Aorta (tissue), 5 donors: ENCODE measurements at places on chromosomes 7 and 10. TPM values are rescaled to one million over a fixed set of nuclear protein-coding genes. Genes with fewer than 3 reads are reported as not detected.

GRCh38 chr10:72295330-72295910, 21.7 kb downstream of the DDIT4 start:
- no peak for DNase-seq

DNA sequence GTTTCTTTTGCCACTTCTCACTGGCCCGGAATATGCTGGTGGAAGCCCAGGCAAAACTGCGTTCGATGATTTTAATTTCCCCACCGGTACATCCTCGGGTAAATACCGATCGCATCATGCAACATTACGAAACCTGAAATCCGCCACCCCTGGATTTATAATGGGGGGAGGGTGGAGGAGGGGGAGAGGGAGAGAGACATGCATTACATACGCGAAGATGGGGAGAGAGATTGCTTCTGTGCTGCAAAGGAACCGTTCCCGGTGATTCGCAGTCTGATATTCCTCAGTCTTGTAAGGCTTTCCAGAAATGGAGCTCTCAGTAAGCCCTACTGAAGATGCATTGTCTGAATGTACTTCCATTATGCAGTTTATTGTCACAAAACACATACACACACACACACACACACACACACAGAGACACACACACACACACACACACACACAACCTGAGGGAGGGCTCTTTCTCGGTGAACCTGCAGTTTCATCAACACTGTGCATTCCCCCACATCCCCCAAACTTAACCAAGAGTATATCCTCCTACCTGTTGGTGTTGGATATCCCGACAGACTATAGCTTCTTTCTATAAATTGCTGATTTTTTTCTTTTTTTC, 741 bp downstream of the GPR85 start:
- DNase-seq, result no peak

DNA sequence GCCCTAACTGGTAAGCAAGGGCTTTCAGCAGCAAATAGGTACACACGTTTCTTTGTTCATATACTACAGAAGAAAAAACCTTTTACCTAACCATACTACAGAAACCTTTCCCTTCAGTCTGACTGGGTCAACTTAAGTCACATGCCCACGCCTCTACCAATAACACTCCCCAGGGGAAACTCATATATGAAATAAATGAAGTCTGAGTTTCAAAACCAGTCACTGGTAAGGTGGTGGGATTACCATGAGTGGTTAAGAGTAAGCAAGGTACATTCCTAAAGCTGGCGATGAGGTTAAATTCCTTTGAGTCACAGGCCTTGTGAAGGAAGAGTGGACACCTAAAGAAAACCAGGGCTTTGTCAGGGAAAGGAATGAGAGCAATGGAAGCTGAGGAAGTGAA, 21.4 kb upstream of the KIF20B start:
- no peak for DNase-seq

DNA sequence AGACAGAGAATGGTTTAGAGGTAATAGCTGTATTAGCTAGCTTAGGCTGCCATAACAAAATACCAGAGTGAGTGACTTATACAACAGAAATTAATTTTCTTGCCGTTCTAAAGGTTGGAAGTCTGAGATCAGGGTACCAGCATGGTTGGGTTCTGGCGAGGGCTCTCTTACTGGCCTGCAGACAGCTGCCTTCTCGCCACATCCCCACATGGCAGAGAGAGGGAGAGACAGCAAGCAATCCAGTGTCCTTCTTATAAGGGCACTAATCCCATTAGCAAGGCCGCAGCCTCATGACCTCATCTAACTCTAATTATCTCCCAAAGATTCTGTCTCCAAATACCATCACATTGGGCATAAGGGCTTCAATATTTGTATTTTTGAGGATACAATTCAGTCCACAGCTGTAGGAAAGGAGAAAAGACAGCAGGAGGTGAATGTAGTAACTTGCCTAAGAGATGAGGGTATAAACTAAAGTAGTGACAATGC, 3.6 kb upstream of the STAM start:
- no peak for DNase-seq

Gene EFCAB10
- total RNA-seq, result not detected

DNA sequence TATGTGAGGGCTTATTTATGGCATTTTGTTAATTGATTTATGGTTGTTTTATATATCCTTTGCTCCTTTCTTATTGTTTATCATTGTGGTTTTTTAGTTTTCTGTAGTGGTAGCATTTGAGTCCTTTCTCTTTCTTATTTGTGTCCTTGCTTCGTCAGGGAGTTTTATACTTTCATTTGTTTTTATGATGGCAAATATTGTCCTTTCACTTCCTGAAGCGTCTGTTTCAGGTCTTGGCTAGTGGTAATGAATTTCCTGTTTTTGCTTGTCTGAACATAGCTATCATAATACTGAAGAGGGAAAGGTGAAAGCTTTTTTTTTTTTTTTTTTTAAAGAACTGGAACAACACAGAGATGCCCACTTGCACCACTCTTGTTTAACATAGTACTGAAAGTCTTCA, 228.2 kb downstream of the ATRNL1 start:
- no peak for DNase-seq

GRCh38 chr7:135709508-135709907, 18.5 kb downstream of the SLC13A4 start:
- no peak for DNase-seq

Gene SPDYE5
- total RNA-seq, result not detected

GRCh38 chr7:131720703-131721102, 164.3 kb upstream of the PODXL start:
- DNase-seq, result no peak

DNA sequence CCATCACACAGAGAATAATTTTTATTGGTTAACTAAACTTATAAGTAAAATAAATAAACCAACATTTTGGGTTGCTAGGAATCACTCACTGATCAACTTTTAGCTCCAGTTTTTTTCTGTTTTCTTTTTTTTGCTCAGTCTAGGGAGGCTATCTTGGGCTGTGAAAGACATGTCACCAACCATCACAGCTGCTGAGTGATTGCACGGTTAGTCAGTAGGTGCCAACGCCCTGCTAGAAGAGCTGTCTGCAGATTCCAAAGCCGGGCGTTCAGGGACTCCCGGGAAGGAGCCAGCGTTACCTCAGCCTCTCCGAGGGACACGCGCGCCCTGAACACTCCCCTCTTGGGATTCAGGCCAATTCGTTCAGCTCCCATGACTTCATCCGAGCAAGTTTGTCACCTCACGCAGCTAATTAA, 604 bp upstream of the STAM start:
- DNase-seq, result peak; percentile 86

- no peak for DNase-seq
These were observed 639.7 kb downstream of the AUTS2 start for GRCh38 chr7:70237831-70238575.

Gene EIF3B
- total RNA-seq, result 95.2 TPM

Gene NME8
- 2.0 TPM for total RNA-seq

DNA sequence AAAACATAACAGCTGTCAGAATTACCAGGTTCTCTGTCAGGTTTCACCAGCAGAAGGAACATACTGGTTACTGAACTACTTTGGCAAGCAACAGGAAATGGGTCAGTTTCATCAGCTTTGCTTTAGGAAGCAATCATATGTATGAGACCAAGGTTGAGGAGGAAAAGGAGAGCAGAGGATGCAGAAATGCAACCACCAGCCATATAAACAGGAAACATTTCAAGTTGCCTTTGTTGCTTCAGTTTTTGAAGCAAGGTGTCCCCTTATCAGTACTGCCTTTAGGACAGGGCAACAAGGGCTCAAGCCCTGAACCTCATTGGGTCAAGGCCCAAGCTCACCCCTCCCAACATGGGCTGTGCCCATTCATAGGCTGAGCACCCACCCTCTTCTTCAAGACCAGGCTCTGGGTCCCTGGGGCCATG, 10.2 kb downstream of the HIPK2 start:
- DNase-seq, result no peak

GRCh38 chr7:108037140-108037539, 34.2 kb upstream of the LAMB1 start:
- DNase-seq, result no peak

GRCh38 chr7:77791336-77791735, 6.9 kb downstream of the TMEM60 start:
- no peak for DNase-seq

GRCh38 chr10:96995851-96996250, 163.8 kb downstream of the LCOR start:
- DNase-seq, result no peak

Gene SORCS1
- total RNA-seq, result 1.4 TPM

DNA sequence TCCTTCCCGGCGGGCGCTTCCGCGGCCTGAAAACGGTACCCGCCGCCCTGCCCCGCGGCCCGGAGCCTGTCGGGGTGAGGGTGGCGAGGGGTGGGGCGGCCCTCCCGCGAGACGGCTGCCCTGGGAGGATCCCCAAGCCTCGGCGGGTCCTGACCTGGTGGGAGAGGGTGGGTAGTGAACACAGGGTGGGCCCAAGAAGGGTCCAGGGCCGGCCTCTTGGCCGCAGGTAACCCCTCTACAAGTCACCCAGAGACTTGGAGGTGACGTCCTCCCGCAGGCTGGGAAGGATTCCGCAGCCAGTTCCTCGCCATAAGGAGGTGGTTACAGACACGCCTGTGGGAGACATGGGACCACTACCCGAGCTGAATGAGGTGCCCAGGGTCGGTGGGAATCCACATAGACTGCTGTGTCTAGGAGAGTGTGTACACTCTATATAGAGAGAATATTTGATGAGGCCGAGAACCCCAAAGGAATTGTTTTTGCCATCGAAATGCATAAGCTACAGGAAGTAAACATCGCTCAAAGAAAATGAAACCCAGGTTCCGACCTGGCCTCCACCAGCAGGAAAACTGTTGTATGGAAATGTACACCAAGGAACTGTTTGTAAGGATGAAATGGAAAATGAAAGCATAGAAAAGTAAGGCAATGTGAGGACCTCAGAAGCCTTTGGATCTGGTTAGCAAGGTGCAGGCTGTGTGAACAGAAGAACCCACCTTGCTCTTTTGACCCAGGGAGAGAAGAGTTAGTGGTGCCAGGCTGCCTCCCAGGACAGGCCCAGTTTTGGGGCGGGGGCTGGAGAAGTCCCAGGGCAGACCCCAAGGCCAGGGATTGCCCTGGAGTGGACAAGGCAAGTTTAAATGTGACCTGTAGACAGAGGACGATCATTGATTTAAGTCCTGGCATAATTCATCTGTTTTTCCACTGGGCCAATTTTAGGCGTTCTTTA, 659 bp downstream of the OPTN start:
- no peak for DNase-seq

Gene TAS2R41
- 0.69 TPM for total RNA-seq

DNA sequence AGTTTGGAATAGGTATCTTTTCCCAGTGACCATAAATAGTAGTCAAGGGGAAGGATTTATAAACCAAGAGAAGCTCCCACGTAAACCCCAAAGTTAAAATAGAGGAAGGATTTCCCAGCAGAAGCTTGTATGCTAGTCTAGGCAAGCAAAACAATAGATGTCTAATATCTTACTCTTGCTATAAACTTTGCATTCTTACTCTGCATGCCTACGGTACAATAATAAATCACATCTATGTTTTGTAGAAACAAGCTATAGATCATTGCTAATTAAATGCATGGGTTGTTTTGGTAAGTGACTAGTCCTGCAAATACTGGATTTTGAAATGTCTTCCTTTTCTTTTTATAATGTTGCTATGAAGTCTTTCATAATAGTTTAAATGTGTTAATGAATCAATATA, 585.5 kb downstream of the INHBA start:
- DNase-seq, result no peak

DNA sequence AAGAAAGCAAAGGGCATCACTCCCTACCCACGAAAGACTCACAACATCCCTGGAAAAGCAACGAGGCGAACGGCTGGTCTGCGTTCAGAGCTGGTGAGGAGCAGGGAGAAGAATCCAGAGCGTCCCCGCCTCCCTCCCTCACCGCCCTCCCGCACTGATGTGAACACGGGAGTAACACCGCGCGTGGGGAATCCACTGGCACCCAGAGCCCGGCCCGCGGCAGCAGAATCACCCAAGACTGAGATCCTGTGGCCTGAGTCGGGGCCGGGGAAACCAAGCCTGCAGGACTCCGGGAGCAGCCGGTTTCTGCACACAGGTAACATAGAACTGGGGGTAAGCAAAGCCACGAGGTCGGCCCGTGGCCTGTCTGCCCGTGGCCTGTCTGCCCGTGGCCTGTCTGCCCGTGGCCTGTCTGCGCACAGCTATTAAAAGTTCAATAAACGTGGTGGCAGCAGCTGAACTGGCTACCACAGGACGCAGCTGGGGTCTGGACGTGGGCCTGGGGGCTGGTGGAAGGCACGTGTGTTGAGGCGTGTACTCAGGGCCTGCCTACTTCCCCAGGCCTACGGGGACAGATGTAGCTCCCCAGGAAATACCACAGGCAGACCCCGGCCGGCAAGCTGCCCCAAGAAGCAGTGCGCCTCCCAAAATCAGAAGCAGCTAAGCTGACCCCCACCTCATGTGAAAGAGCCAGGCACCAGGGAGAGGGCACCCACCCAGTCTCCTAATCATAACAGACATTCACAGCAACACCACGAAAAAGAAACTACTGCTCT, 23.0 kb downstream of the DIP2C start:
- no peak for DNase-seq

DNA sequence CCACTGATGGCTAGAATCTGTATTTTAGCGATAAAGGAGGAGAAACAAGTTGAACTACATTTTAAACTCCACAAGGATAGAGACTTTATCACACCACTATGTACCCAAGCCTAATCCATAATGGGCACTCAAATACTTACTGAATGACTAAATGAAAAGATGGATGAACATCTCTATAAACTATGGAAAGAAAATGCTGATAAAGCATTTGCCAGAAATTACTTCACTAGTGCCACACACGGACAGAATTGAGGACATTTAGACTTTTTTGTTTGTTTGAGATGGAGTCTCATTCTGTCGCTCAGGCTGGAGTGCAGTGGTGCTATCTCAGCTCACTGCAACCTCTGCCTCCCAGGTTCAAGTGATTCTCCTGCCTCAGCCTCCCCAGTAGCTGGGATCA, 1.7 kb upstream of the NSUN6 start:
- no peak for DNase-seq

Gene SHTN1
- total RNA-seq, result 26.1 TPM

DNA sequence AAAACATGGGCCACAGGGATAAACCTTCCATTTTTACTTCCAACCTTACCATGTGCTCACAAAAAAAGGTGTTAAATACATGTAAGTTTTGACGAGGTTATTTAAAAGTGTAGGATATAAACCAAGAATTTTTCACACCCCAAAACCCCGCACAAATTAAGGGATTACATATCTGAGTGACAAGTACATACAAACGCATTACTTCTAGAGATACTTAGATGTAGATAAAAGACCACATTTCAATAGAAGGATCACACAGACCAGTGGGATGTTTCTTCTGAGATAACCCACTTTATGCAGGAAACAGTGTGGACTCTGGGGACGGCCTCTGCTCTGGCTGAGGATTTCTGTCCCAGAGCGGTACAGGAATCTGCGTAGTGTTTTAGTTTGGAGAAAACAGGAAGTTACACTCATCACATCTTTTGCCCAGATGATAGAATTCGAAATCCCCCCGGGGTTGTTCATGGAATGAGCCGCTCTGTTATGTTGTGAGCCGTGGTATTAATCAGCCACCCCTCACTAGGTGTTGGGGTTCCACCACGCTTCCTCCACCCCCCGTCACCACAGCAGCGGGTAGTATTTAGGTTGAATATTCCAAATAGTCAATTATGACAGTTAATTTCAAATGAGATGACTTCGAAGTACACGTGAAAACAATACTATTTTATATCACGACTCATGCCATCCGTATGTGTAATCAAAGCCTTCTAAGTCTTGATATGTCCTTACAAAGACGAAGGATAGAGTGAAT, 1.3 kb upstream of the CUL1 start:
- no peak for DNase-seq

- no peak for DNase-seq
These were observed 39.1 kb upstream of the RAB18 start for GRCh38 chr10:27464993-27465392.

GRCh38 chr10:8956400-8956799, 901.9 kb downstream of the GATA3 start:
- no peak for DNase-seq

Gene SLC13A1
- not detected for total RNA-seq

- no peak for DNase-seq
These were observed 4.3 kb downstream of the NEBL start for GRCh38 chr10:20892796-20893195.
